ENCODE measurements at places on chromosomes 3 and 15. TPM values are rescaled to one million over a fixed set of nuclear protein-coding genes. Genes with fewer than 3 reads are reported as not detected.

GCSAM gene
- total RNA-seq: not detected

CIAO2A gene
- 44.8 TPM for total RNA-seq

C3orf33 gene
- 17.9 TPM for total RNA-seq

SAMD7 gene
- not detected for total RNA-seq

DNAJA4 gene
- total RNA-seq: 29.8 TPM

IL17RB gene
- 1.6 TPM for total RNA-seq

ZBTB38 gene
- total RNA-seq: 149 TPM

RHOV gene
- total RNA-seq: 9.4 TPM

CFAP92 gene
- total RNA-seq: 1.6 TPM

PSTPIP1 gene
- 0.41 TPM for total RNA-seq

ATR gene
- total RNA-seq: 35.1 TPM

ATP2C1 gene
- 132 TPM for total RNA-seq

ZNF197 gene
- 62.4 TPM for total RNA-seq

OR5K1 gene
- total RNA-seq: not detected

SSR3 gene
- 115 TPM for total RNA-seq

ESYT3 gene
- total RNA-seq: 0.41 TPM

ATP10A gene
- 0.82 TPM for total RNA-seq

KBTBD13 gene
- total RNA-seq: not detected

ARRDC4 gene
- 40.4 TPM for total RNA-seq

ACKR4 gene
- total RNA-seq: not detected

UBAP1L gene
- total RNA-seq: 2.0 TPM

GUCA1C gene
- total RNA-seq: not detected

TRIP4 gene
- total RNA-seq: 14.3 TPM

IGF2BP2 gene
- 20.0 TPM for total RNA-seq

RBP2 gene
- not detected for total RNA-seq

ADGRG7 gene
- total RNA-seq: not detected

RBM6 gene
- total RNA-seq: 79.5 TPM

PPARG gene
- 1.2 TPM for total RNA-seq

COMMD4 gene
- 21.2 TPM for total RNA-seq

KNL1 gene
- 6.5 TPM for total RNA-seq

CA12 gene
- 7.7 TPM for total RNA-seq

CRABP1 gene
- 13.9 TPM for total RNA-seq

TIMP4 gene
- 3.3 TPM for total RNA-seq

LDHAL6B gene
- total RNA-seq: not detected

FETUB gene
- total RNA-seq: not detected

THAP10 gene
- 7.3 TPM for total RNA-seq

OSTN gene
- total RNA-seq: 15.1 TPM

ACTL6A gene
- total RNA-seq: 22.4 TPM

EFCAB12 gene
- total RNA-seq: 0.41 TPM

ECE2 gene
- total RNA-seq: 3.7 TPM

SETD5 gene
- 28.5 TPM for total RNA-seq

SCAANT1 gene
- total RNA-seq: not detected

LSMEM2 gene
- 0.82 TPM for total RNA-seq

ACAN gene
- 0.41 TPM for total RNA-seq

ADAMTS17 gene
- 9.4 TPM for total RNA-seq

B3GNT5 gene
- total RNA-seq: 19.2 TPM

CHDH gene
- total RNA-seq: 1.2 TPM

MYO5C gene
- total RNA-seq: 1.6 TPM

IGSF10 gene
- total RNA-seq: 0.82 TPM

HRH1 gene
- total RNA-seq: 2.0 TPM

GOLGA6L7 gene
- not detected for total RNA-seq

GPR149 gene
- total RNA-seq: 7.7 TPM

TMEM158 gene
- total RNA-seq: 19.6 TPM

BMF gene
- 2.9 TPM for total RNA-seq

ANKRD63 gene
- total RNA-seq: 2.0 TPM

CPNE9 gene
- 0.41 TPM for total RNA-seq

Data from frontal cortex (tissue), 4 donors.